ENCODE measurements at places on chromosomes 4 and X.

DNA sequence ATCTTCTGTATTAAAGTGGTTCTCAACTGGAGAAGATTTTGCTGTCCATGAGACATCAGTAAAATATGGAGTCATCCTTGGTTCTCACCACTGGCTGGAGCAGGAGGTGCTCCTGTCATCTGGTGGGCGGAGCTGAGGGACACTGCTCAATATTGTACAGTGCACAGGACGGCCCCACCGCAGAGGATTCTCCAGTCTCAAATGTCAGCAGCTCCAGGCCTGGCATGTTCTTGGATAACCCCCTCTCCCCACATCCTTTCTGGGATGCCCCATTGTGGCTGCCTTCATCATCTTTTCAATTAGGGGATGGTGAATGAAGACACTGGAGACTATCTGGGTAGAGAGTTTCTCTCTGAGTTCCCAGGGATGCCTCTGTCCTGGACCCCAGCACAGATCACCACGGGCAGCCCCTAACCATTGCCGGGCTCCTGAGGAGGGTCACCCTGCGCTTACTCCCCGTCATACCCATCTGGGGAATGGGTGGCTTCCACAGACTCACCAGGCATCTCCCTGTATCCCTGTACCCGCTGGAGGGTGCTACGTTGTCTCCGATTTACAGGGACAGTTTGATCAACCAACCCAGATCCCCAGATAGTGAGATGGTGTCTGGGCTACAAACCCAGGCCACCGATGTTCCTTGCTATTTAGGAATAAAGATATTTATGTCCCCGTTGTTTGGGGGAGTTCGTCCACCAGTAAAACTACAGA is 21.9 kb upstream of the P2RY8 start:
- no peak for DNase-seq

GRCh38 chrX:9765737-9766097 is at the start of gene GPR143:
GPR143 (minus strand) TSS chrX:9765847; CDS start chrX:9765817, 30 bp downstream.
- peak; percentile 82 for DNase-seq

- no peak for DNase-seq
Measured at GRCh38 chr4:60078984-60079383, 1121.1 kb upstream of the ADGRL3 start.

DNA sequence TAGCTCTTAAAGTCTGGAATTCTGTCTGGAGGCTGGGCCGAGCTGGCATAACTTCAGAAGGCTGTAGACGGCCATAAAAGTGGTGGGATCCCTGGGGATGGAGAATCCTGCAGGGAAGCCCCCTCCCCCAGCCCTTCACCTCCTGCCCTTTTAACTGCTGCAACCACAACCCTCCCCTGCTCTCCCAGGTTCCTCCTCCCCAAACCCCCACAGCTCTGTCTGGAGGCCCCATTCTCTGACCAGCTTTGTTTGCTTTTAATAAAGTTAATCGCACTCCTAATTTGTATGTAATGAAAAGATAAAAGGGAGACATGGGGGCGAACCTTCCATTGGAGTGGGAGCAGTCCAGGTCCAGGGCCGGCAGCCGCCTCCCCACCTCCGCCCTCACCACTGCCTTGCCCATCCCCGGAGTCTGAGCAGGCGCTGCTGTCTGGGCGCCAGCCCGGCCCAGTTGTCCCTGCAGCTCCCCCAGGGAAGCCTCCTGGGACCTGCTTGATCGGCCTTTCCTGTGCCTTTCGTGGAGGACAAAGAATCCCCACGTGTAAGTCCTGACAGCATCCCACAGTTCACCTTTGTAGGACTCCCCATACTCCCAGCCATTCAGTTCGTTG is 84.3 kb downstream of the PJA1 start:
- no peak for DNase-seq

DNA sequence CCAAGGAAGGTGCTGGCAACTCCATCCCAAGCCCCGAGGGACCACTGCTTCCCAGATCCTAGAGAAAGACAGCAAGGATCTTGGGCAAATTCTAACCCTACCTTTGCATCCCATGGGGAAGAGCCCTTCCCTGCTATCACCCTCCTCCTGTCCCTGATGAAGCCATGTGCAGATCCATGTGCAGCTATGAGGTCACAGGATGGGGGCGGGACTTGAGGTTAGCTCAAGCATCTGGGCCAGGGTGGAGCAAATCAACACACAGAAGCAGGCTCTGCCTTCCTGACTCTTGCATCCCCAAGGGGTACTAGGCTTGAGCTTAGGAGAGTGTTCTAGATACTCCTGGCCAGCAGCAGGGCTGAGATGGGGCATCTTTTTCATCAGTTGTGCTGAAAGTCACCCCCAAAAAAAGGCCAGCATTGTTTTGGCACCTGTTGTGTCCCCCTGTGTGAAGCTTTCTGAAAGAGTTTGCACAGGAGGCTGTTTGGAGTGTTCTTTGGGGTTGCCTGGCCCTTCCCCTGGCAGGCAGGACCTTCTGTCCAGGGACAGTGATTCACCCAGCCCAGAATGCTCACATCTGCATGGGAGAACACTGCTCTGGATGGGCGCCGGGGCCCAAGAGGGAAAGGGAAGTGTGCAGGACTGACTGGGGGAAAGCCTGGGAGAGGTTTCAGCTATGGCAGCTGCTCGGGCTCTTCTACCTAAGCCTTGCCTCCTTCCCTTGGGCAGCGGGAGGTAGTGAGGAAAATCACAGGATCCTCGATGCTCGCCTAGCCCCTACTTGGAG is 50.8 kb downstream of the PRPS1 start:
- no peak for DNase-seq
